Kidney (tissue), 22 donors: ENCODE measurements at places on chromosomes 1 and 21. TPM values are rescaled to one million over a fixed set of nuclear protein-coding genes. Genes with fewer than 3 reads are reported as not detected.

OR10Z1 gene
- not detected for total RNA-seq

KCNJ9 gene
- not detected for total RNA-seq

EXTL1 gene
- 0.28 TPM for total RNA-seq

TCHH gene
- 0.13 TPM for total RNA-seq

SELENBP1 gene
- total RNA-seq: 50.0 TPM

ELF3 gene
- 400 TPM for total RNA-seq

TMEM63A gene
- 159 TPM for total RNA-seq

LSS gene
- 24.6 TPM for total RNA-seq

RHBG gene
- 4.2 TPM for total RNA-seq

ARHGEF11 gene
- 36.4 TPM for total RNA-seq

HSPB7 gene
- 29.1 TPM for total RNA-seq
